Activated CD8-positive, alpha-beta memory T cell treated with anti-CD3 and anti-CD28 coated beads for 1 hour (primary cell): ENCODE measurements at places on chromosomes 7 and 10.

DNA sequence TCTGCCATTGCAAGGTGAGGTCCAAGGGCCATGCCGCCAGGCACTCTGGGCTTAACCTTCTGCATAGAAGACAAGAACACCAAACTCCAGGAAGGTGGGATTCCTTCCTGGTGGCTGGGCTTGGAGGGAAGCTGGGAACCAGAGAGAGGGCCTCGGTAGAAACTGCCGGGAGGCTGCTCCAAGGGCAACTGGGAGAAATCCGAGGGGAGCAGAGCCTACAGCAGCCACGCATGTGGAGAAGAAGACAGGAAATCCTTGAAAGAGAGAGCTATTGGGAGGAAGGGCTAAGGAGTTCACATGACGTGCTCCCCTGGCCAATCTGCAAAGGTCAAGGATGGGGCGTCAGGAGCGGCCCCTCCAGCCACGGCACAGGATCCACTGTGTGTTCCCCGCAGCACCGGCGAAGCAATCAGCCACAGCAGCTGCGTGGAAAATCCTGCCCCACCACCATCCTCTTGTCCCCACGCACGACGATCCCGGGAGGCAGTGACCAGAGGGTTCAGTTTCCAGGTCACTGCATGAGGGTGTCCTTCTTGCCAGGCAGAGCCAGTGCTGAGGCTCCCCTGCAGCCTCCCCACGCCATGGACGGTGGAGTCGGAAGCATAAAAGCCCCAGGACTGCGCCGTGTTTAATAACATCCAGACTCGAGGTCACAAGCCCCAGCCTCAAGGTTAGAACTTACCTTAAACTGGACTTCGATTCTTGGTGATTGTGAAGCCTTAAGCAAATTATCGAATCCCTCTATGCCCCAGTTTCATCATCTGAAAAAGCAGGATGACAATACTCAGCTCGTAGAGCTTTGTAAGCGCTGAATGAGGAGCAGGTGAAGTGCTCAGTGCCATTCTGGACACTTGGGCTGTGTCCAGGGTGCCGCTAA, 8.6 kb upstream of the PPP2R2D start:
- DNase-seq, result no peak

DNA sequence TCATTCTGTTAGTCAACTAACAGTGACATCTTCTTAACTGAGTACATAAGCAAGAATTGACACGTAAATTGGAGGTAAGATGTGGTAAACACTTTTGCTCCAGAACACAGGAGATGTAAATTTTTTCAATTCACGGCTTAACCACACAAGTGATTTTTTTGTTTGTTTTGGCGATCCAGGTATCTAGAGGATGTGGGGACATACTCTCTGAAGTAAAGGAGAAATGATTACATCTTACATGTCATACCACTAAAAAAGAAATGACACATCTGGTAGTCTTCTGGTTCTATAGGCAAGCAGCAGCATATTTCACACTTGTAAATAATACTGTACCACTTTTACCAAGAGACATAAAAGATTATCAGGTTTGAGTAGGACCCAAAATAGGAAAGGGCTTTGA, 200.3 kb upstream of the ZWINT start:
- DNase-seq, result no peak

GRCh38 chr7:46747869-46748576, 827.0 kb upstream of the IGFBP3 start:
- DNase-seq, result no peak

GRCh38 chr10:72808001-72808400, 85.5 kb upstream of the OIT3 start:
- DNase-seq, result no peak

GRCh38 chr10:29681676-29682448, 47.1 kb upstream of the SVIL start:
- DNase-seq, result peak; percentile 26

DNA sequence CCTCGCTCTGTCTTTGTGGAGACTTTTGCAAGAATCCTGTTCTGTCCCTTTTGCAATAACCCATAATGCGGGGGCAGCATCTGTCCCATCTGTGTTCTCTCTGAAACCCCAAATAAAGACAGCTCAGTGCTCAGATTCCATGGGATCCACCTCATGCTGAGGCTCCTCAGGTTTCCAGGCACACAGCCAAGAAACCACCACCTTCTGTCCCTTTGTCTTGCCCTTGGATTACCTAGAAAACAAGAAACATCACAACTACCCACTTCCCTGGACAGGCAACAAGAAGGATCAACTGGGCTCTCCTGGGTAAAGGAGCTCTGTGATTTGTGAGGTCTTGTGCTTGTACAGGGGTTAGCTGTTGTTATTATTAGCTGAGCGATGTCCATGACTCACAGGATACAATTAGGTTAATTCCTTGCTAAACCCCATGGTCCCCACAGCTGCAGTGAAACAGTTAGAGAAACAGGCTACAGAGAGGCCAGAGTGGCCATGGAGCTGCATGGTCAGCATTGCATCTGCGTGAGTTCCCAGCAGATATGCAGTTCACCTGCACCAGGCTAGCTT, 50.2 kb downstream of the CXCL12 start:
- no peak for DNase-seq

DNA sequence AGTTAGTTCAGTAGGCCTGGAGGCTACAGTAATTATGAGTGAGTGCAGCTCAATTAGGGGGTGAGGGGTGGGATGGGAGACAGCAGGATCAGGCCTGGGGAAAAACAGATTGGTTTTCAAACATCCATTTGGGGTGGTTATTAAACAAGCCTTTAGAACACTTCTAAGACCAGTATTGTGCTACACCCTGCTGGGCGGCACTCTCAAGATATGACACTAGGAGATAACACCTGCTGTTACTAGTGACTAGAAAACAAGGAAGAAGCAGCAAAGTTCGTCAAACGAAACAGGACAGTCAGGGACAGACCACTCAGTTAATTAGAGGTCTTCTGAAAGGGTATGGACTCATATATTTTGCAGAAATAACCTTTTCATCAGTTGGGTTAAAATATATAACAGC, 353.6 kb downstream of the PTEN start:
- DNase-seq, result no peak

DNA sequence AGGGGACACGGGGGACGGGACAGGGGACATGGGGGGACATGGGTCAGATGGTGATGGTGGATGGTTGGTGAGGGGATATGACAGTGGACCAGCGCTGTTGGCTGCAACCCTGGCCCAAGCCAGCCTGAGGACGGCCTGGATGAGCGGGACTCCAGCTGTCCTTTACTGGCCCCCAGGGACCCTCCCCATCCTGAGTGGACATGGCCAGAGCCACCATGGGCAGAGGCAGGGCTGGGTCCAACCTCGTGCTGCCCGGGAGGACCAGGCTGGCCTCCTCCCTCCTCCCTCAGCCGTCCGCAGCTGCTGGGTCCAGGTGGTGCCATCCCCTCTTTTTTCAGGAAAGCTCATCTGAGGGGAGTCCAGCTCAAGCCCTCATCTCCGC, 30.4 kb downstream of the GET4 start:
- DNase-seq, result no peak

DNA sequence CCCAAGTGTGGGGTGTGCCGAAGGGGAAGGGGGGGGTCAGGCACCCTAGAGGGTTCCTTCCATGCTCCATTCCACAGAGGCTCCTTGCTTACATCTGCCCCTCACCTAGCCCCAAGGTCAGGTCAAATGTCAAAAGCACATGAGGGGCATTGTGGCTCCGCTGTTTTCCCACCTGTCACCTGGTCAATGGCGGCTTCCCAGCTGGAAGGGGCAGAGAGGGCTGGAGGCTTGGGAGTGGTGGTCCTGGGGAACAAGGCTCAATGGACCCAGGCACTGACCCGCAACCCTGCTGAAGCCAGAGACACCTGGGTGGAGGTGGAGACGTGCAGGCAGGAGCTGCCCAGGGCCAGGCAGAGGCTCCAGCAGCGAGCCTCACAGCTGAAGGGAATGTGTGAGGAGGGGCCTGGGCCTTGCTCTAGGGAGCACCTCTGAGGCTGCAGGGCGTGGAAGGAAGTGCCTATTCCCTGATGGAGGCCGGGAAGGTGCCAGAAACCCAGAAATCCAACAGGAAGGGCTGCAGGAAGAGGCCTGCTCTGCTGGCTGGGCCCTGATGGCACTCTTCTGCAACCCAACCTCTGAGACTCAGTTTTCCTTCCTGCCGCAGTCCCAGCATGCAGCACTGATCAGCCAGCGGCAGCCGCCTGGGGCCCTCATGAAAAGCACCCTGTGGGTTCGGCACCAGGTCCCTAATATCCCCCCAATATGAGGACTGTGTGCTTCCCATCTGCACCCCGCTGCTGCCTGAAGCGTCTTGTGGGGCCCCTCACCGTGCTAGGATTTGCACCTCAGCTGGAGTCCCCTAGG, 16.0 kb downstream of the RASGEF1A start:
- DNase-seq, result no peak

GRCh38 chr10:124867304-124867703, 65.7 kb downstream of the ABRAXAS2 start:
- DNase-seq, result no peak

DNA sequence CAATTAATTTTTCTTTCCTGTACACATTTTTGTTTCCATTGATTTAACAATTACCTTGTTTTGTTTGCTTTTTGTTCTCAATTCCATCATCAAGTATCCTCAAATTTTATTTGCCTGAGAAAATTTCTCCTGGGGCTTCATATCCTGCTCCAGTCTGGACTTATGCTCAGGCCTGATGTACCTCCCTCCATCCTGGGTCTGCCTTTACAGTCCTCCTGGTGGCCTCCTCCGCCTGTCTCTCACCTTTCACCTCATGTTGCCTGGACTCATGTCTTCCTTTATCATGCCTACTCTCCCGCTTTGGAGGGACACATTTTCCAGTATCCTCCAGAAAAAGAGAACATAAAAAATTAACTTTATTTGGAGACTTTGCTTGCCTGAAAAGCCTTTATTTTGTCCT, 12.1 kb upstream of the TAS2R60 start:
- no peak for DNase-seq

- DNase-seq, result no peak
These were observed 67.4 kb upstream of the SLC35G1 start for GRCh38 chr10:93826355-93826754.

DNA sequence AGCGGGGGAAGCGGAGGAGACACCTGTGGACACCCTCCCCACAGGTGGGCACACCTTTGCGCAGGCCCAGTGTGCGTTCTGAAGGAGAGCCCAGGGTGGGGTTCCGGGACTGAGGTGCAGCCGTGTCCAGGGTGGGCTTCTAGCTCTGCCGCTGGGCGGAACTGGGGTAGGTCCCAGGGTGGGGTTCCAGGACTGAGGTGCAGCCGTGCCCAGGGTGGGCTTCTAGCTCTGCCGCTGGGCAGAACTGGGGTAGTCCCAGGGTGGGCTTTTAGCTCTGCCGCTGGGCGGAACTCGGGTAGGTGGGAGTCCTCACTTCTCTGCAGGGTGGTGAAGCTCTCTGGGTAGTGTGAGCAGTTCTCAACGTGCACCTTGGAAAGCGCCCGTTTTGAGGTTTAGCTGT, 78.7 kb downstream of the DNAJB6 start:
- no peak for DNase-seq

DNA sequence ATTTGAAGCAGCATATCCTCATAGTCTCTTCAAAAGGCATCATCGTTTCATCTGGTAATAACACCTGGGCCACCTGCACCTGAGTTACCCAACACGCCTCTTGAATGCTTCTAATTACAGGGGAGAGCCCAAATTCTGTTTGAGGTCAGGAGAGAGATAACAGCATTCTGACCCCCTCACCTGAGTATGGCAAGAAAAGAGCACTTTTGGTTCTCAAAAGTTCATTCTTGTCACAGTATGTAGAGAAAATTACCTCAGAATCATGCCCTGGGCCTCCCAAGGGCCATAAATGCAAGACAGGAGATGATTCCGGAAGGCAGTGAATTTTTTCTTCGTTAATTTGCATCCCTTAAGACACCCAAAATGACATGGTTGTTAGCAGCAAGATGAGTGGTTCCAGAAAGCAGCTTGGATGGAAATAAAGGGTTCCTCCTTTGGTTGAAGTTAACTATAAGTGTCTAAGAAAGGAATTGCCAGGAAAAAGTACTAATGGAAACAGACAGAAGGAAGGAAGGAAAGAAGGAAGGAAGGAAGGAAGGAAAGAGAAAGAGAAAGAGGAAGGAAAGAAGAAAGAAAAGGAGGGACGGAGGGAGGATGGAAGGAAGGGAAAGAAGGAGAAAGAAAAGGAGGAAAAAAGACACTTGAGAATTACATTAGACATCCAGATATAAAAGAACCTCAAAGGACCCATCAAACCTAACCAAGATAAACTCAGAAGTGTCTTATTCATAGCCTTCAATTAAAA, 228.4 kb upstream of the RHOBTB1 start:
- DNase-seq, result no peak

DNA sequence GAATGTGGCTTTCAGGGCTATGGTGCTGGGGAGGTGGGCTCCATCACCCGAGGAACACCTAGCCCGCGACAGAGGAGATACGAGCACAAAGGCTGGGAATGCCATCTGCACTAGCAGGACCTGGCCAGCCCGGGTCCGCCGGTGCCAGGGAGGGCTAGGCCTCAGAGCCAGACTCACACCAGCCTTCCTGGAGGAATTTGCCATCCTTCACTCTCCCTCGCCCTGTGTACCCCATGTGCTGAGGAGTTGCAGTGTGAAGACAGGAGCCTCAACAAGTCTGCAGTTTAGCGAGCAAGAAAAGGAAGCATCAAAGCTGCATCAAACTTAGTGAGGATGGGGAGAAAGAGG, 123.6 kb upstream of the JCAD start:
- DNase-seq, result no peak
